ENCODE measurements at places on chromosomes 3 and 15.

- no peak for DNase-seq
Measured at GRCh38 chr3:81518945-81519344, 242.5 kb downstream of the GBE1 start.

DNA sequence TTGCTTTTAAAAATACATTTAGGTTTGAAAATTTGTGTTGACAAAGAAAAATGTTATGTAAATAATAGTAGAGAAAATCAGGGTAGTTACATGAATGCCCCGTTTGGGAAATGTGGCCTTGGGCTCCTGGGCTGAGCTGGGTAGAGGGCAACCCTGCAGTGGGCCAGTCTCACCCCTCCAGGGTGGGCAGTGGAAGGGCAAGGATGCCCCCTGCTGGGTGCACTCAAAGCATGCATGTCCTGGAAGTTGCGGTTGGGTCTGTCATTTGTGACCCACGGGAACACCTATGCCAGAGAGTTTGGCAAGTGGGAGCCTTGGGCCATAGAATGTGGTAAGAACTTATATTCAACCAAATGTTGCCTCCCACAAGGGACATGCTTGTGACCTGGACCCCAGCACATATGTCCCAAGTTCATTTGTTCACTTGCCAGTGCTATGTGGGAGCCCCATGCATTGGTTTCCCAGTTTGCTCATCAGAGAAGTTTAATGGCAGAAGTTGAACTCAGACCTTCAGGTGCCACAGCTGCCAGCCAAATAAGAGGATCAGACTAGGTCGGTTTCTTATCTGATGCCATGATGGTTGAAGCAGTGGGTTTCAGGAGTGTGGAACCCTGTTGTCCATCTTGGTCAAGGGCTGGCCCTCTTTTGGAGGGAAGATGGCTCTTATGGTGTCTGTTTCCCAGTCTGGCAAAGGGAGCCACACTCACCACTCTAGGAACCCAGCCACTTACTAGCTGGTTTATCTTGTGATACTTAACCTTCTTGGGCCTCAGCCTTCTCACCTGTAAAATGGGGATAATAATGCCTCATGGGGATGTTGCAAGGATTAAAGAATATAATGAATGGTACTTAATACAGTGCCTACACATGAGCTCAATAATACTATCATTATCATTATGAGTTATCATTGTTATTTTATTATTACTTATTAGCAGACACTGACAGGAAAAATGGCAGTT, 2.5 kb upstream of the PLCB2 start:
- no peak for DNase-seq

DNA sequence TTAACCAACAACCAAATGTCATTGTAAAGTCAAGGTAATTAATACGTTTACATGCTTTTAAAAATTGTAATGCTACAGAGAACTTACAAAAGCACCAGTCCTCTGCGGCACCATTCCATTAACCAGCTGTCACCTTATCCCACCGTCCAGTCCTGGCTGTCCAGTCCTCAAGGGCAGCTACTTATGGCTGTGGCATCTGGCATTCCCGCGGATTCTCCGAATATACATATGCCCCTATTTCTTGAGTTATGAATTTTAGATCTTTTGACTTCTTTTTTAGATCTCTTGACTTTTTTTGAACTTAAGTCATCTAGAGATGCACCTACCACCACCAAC, 382 bp upstream of the POMGNT2 start:
- DNase-seq: no peak

DNA sequence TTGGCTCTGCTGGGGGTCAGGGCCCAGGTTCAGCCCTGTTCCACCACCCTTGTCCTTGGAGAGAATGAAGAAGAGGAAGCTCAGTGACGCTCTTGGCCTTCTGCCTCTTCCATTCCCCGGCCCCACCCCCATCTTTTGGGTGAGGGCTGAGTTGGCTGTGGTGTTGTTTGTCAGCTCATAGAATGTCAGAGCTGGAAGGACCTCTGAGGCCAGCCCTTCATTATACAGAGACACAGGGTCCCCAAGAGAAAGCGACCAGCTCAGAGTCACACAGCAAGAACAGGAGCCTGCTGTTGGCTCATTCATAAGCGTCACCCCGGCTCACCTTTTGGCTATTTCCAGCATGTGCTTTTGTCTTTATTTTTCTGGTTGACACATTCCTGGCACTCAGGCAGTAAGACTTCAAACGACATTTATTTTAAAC, 68.2 kb downstream of the AAGAB start:
- no peak for DNase-seq

DNA sequence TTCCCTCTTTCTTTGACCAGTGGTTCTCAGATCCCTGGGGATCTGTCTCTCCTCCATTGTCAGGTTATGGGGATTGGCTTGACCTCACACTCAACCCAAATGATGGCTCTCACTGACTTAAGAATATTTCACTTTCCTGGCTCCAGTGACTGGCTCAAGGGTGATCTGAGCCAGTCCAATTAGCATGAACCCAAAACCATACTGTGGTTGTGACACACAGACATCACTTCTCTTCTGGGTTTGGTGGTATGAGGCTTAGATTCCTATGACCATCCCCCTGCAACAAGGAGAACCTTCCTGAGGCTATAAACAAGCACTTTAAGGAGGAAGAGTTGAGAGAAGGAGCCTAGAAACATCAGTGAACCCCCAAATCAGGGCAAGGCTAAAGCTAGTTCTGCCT, 85.8 kb downstream of the KCNAB1 start:
- DNase-seq: no peak

GRCh38 chr3:43892061-43892460, 201.3 kb downstream of the ABHD5 start:
- DNase-seq: no peak

DNA sequence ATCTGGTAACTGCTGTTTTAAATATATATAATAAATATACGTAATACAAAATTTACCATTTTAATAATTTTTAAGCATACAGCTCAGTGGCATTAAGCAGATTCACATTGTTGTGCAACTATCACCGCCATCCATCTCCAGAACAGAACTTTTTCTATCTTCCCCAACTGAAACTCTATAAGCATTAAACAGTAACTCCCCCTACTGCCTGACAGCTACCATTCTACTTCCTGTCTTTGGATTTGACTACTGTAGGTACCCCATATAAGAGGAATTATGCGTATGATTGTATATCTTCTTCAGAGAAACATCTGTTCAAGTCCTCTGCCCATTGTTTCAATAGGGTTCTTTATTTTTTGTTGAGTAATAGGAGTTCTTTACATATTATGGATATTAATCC, 36.8 kb downstream of the EID1 start:
- DNase-seq: no peak

- DNase-seq: no peak
Measured at GRCh38 chr15:69493406-69493805, 40.8 kb downstream of the RPLP1 start.

DNA sequence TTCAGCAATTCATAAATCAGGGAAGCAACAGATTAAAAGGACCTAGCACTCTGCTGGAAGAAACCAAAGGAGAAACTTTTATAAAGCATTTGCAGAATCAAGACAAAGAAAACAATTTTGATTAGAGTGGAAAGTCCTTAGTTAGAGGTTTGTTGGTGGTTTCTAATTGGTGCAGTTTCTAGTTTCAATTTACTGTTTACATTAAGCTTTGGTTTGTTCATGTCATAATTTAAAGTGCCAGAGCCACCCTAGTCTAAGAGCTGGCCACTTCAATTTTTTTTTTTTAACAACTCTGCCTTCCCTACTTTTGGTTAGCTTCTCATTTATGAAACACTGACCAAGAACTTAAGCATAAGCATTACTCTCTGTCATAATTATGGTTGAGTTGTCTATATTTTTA, 1428.2 kb upstream of the GBE1 start:
- no peak for DNase-seq

GRCh38 chr3:13516760-13517135, 32.2 kb upstream of the FBLN2 start:
- no peak for DNase-seq

- DNase-seq: no peak
Measured at GRCh38 chr3:151806838-151807237, 7.1 kb upstream of the AADAC start.

GRCh38 chr3:145817870-145818483, 343.0 kb downstream of the PLOD2 start:
- no peak for DNase-seq

DNA sequence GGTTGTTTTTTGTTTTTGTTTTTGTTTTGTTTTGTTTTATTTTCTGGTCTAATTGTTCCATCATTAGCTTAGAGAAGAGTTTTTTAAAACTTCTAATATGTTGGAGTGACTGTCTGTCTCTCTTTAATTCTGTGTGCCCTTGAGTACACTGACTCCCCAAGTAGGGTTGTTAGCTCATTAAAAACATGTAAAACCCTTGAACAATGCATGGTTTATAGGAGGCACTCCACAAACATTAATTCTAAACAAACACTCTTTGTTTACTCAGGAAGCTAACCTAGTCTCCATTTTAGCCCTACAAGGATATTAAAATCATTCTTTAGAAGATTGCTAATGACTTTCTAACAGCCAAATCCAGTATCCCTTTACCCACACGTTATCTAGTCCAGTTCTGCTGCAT, 100.5 kb downstream of the CGGBP1 start:
- DNase-seq: no peak
